ENCODE measurements at places on chromosomes 5 and 9.
A peak's percentile ranks its signal among the peaks of the same experiment; 100 is the strongest.

- DNase-seq, result peak; percentile 9
Measured at GRCh38 chr5:32583582-32584232, 1.6 kb upstream of the SUB1 start.

GRCh38 chr9:6686396-6686795, 40.9 kb upstream of the GLDC start:
- no peak for DNase-seq

DNA sequence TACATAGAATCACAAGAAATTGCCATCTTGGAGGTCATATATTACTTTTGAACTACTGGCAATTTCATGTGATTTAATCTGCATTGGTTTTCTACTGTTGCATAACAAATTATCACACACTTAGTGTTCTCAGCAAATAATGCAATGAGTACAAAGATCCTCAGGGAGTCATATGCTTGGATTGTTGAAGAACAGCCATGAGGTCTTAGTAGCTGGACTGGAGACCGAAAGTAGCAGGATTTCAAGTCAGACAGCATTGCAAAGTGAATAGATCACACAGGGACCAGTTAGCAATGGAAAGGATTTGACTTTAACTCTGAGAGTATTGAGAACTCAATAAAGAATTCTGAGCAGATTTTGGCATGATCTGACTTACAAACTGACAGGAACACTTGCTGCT, 32.2 kb upstream of the FRMD3 start:
- no peak for DNase-seq

DNA sequence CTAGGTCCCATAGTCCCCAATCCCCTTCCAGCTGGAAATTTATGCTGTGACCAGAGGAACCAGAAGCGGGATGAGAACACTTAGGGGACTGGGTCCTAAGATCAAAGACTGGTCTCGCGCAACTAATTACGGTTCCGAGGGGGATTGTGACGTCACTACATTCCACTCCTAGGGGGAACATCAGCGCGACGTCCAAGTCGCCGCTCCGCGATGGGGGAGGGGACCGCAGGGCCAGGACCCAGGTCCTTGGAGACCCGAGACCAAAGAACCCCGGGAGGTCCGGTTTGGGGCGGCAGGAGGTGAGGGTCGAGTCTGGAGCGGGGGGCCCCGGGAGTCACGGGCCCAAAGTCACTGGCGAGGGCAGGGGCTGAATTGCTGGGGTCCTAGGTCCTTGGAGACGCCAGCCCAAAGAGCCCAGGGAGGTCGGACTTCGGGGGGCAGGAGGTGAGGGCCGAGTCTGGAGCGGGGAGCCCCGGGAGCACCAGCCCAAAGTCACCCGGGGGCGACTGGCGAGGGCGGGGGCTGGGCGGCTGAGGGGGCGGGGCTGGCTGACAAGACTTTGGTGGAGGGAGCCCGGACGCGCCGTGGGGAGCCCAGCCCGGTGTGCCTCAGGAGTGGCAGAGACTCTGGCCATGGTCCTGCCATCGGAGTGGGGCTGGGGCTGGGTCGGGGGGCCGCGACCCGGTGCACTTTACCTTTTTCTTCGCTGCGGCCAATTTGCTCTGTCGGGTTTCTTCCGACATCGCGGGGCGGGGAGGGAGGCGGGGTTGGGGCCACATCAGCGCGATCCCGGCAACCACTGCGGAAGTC, at the start of gene GOLGA2:
GOLGA2 (minus strand) TSS at position 810 of the 810 bp plus-strand sequence; CDS start at position 779, 31 bp downstream.
- DNase-seq, result no peak

GRCh38 chr5:155886311-155887031, 440.5 kb upstream of the SGCD start:
- DNase-seq, result no peak

- no peak for DNase-seq
Measured at GRCh38 chr9:35766997-35767396, 12.9 kb upstream of the MSMP start.

Data from activated CD4-positive, alpha-beta T cell treated with anti-CD3 and anti-CD28 coated beads, Interleukin-2, amount 50 U/mL, for 4 hours (primary cell).